ENCODE measurements at places on chromosomes 11 and 22.
A peak's percentile ranks its signal among the peaks of the same experiment; 100 is the strongest.

GRCh38 chr11:78690352-78690987 lies 115.8 kb upstream of the NARS2 start:
- DNase-seq = no peak

- DNase-seq = peak; percentile 47
These were observed 657 bp downstream of the IGHMBP2 start for GRCh38 chr11:68904248-68904847.

DNA sequence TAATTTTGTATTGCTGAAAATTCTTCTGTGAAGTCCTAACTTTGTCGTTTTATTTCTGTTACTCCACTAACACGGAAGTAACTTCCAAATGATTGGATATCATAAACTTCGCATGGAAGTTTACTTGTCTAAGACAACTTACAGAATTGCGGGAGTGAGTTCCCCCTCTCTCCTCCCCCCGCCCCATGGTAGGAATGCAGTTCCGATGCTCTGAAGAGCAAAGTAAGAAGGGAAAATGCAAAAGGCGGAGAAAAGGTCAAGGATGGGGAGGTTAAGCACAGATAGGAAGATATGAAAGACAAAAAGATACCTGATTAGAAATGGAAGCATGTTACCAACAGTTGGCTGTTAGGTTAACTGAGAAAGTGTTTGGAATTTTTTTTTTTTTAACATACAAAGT lies 1.3 kb downstream of the EIF3M start:
- DNase-seq = no peak

DNA sequence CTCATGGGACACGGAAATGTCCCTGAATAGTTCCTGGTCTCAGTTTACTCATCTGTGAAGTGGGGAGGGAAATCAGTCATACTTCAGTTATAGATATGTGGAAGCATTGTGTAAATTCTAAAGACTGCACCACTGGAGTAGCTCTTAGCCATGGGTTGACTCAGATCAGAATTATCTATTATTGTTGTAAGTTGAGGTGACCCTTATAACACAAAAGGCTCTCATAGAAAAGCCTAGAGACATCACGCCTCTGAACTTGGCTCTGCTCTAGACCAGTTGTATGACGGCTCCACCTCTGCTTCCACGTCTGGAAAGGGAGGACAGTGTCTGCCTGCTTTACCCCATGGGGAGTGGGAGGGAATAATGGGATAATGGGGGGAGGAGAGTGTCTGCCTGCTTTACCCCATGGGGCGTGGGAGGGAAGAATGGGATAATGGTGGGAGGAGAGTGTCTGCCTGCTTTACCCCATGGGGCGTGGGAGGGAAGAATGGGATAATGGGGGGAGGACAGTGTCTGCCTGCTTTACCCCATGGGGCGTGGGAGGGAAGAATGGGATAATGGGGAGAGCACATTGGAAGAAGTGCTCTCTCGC lies 98.2 kb downstream of the AMOTL1 start:
- no peak for DNase-seq

DNA sequence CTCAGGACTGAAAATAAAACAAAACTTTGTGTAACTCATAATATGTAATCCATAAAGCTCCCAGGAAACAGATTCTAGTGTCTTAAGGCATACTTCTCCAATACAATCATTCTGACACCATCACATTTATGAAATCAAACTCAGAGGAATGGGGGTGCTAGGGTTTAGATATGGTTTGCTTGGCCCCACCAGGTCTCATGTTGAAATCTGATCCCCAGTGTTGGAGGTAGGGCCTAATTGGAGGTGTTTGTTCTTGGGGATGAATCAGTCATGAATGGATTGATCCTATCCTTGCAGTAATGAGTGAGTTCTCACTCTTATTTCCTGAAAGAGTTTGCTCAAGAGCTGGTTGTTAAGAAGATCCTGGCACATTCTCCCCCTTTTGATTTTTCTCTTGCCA lies 380.9 kb downstream of the ETS1 start:
- DNase-seq = no peak

GRCh38 chr22:49971232-49972162 lies 10.9 kb downstream of the PIM3 start:
- no peak for DNase-seq

- no peak for DNase-seq
These were observed 2.2 kb downstream of the CD6 start for GRCh38 chr11:60973699-60974098.
